GM12878 (cell line): ENCODE measurements at places on chromosomes 11 and 22.

GRCh38 chr22:19970479-19971275, 29.1 kb upstream of the TXNRD2 start:
- no peak for DNase-seq

GRCh38 chr11:35281169-35281688, 138.1 kb downstream of the SLC1A2 start:
- DNase-seq: no peak

DNA sequence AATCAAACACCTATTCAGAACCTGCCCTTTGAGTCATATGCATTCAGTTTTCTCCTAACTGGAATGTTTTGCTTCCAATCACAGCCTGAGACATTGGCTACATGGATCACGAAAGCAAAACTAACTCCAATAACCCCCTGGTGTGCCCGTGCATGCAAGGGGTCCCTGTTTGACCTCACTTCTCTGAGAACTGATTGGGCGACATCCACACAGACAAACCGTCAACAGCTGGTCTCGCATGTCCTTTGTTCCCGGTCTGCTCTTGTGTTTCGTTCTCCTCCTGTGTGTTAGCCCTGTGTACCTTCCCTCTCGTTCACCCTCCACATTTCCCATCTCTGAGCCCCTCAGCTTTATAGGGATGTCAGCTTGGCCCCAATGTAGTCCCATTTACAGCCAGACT, 67.2 kb upstream of the TTC12 start:
- DNase-seq: no peak

DNA sequence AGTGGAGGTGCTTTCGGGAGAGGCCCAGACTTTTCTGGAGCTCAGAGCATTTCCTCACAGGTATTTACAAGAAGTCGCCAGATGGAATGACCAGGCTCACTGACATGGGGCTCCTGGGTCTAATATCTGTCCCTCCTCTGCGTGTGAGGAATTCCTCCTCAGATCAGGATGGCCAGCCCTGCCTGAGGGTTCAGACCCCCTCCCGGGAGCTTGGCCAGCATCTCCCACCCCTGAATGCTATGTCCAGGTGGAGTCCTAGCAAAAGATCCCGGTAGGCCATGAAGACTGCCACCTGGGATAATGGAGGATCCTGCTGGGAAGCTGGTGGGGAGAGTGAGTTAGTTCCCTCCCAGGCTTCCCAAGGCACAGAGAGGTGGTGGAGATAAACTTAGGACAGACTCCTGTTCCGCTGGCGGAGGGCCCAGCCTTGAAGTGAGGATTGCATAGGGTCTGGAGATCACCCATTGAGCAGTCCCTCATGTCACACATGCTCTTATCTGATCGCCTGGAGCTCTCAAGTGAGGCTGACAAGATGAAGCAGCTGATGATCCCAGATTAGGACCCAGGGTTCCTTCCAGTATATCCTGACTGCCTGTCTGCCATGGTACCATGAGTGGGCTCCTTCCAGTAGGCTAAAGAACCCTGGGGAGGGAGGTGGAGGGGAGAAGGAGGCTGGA, 5.7 kb downstream of the OAF start:
- DNase-seq: no peak

- no peak for DNase-seq
These were observed 2.0 kb downstream of the MYOD1 start for GRCh38 chr11:17721242-17721999.

DNA sequence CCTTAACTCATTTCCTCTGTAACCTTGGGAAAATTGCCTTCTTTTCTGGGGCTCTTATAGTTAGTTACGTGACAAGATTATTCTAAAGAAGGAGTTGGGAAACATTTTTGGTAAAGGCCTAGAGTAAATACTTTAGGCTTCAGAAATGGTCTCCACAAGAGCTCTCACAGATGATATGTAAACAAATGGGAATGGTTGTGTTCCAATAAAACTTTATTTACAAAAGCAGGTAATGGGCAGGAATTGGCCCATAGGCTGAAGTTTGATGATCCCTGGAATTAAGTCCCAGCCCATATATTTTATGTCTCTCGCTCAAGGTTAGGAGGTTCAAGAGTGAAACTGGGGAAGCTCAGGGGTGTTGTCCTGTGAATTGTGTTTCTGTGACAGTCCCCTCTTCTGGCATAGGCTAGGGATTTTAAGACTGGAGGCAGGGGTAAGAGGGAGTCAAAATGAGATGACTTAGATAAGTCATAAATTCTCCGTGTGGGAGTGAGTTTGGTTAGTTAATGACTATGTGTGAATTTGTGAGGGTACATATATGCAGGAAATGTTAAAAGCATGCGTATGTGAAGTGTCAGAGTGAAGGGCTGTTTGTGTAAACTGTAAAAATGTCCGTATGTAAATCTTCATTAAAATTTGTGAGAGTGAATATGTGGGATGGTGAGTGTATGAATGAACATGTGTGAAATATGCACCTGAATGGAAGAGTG, 7.4 kb upstream of the OR52B4 start:
- DNase-seq: no peak

- no peak for DNase-seq
These were observed 35.0 kb upstream of the BDNF start for GRCh38 chr11:27735281-27735680.

- DNase-seq: no peak
These were observed 67.6 kb downstream of the MPPED1 start for GRCh38 chr22:43479301-43479950.

DNA sequence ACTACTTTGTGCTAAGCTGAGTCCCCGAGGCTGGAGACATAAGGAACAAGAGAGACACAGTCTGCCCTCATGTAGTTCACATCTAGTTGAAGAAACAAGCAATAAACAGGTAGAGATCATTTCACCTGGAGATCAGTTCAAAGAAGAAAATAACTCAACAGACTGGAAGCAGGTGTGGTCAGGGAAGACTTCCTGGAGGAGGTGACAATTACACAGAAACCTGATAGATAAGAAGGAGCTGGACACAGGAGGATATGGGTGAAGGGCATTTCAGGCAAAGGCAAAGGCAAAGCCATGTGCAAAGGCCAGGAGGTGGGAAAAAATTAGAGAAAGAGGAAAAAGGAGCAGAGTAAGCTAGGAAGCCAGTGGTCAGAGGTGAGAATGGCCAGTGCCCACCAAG, 115.6 kb downstream of the MN1 start:
- no peak for DNase-seq

DNA sequence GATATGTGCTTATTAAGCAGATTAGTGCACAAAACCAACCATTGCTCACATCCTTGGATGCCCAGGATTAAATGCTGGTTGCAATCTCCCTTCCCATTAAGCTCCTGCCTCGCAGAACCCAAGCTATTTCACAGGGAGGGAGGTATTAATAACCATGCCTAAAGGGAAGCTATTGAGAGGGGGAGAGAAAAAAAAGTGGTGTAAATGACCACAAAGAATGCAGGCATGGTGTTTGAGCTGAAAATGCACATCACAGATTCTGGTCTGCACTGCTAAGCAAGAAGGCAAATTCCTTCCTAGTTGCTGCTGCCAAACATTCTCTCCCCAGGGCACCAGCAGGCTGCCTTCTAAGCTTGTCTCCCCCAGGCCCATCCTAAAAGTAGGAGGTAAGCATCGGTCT, 92.0 kb upstream of the ISX start:
- DNase-seq: no peak

- DNase-seq: no peak
These were observed 693 bp downstream of the NFAM1 start for GRCh38 chr22:42431401-42432019.

DNA sequence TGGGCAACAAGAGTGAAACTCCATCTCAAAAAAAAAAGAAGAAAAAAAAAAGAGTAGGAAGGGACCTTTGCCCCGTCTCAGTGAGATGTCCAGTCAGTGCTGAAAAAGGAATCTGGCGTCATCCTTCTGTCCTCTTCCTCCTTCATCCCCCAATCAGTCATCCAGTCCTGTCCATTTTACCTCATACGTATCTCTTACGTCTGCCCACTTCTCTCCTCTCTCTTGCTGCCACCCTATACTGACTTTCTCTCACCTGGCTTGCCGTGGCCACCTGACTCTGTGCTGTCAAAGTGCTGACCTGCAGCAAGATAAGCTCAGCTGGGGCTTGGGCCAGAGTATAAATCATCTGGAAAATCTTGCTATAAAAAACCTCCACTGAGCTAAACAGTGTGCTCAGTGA, 13.6 kb downstream of the SEPTIN3 start:
- DNase-seq: no peak

DNA sequence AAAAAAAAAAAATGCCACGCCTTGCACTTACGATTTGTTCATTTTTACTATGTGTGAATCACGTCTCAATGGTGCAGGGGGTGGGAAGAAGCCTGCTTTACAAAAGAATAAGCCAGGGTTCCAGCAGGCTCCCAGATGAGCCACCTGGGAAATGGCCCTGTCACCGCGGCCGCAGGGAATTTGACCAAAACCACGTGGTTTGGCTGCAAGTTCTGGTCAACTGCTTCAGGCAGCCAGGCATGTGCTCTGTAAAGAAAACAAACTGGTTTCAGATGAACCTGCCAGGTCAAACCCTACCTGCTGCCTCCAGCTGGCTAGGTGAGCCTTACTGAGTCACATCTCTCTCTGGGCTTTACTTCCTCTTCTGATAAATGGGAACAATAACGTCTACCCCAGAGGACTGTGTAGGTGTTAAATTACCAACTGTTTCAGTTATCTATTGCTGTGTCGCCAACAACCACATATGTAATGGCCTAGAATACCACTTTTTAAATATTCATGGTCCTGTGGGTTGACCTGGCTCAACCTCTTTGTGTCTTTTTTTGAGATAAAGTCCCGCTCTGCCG, 30.5 kb upstream of the GCAT start:
- peak; percentile 74 for DNase-seq

DNA sequence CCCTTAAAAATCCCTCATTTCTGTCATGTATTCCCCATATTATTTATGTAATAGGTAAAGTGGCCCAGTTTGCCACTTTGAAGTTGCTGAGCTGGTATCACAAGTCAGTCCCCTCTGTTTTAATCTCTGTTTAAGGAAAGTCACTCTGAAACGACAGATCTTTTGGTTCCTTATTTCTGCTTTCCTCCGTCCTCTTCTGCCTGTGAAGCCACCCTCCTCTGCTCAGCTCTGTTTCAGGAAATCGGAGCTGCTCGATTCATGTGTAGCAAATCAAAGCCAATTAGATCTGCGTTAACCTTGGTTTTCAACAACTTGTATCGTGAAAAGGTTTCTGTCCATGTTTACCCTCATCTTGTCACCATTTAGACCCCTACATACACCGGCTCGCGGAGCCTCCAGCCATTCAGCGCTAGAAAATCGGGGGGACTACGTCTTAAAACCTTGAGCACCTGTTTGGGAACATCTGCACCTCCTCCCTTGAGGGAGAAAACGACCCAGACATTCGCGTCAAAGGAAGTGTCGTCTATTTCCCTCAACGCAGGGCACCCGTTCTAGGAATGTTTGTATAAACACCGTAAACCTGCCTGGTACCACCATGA, 576 bp upstream of the SC5D start:
- DNase-seq: peak; percentile 51

DNA sequence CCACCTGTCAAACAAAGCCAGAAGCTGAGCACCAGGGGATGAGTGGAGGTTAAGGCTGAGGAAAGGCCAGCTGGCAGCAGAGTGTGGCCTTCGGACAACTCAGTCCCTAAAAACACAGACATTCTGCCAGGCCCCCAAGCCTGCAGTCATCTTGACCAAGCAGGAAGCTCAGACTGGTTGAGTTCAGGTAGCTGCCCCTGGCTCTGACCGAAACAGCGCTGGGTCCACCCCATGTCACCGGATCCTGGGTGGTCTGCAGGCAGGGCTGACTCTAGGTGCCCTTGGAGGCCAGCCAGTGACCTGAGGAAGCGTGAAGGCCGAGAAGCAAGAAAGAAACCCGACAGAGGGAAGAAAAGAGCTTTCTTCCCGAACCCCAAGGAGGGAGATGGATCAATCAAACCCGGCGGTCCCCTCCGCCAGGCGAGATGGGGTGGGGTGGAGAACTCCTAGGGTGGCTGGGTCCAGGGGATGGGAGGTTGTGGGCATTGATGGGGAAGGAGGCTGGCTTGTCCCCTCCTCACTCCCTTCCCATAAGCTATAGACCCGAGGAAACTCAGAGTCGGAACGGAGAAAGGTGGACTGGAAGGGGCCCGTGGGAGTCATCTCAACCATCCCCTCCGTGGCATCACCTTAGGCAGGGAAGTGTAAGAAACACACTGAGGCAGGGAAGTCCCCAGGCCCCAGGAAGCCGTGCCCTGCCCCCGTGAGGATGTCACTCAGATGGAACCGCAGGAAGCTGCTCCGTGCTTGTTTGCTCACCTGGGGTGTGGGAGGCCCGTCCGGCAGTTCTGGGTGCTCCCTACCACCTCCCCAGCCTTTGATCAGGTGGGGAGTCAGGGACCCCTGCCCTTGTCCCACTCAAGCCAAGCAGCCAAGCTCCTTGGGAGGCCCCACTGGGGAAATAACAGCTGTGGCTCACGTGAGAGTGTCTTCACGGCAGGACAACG, 11.7 kb downstream of the CXCR5 start:
- DNase-seq: peak; percentile 47

DNA sequence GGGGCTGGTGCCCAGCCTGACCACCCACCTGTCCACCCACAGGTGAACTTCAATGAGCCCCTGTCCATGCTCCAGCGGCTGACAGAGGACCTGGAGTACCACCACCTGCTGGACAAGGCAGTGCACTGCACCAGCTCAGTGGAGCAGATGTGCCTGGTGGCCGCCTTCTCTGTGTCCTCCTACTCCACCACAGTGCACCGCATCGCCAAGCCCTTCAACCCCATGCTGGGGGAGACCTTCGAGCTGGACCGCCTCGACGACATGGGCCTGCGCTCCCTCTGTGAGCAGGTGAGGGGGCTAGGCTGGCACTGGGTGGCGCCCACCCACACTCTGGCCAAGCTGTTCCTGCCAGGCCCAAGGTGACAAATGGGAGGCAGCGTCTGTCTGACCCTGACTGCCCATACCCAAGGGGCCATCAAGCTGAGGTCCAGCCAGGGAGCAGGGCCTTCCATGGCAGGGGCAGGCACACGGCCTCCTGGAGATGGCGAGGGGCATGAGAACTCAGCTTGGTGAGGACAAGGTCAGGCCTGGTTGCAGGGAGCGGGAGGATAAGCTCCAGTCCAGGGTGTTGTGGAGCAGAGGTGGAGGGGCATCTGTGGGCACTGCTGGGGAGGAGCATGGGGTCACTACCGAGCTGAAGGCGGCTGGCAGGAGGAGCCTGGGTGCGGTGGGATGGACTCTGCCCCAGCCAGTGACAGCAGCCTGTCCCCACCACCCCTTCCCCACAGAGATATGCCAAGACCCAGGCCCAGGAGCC, 77.7 kb downstream of the MORC2 start:
- no peak for DNase-seq

DNA sequence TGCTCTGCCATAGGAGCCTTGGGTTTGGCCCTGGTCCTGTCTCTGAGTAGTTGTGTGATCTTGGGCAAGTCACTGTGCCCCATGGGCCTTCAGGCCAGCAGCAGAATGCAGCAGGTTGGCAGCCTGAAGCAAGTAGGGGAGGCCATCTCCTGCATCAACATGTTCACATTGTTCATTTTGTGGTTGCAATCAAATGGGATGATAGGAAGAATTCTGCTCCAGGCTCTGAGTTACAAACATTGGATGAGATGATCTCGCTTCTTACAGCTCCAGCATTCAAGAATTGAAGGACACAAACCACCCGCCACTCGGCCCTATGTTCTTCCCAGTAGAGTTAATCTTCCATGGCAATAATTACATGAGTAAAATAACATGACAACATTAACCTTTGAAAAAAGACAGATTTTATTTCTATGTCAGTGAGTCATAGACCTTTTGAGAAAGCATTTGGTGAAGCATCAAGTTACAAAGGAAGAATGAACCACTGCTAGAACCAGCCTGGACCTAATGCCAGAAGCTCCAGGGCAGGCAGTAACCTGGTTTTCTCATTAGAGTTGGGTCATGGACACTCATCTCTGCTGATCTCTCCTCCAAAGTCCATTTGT, 308.3 kb upstream of the NCAM1 start:
- no peak for DNase-seq
